ENCODE measurements at places on chromosomes 3 and 15.

- no peak for DNase-seq
These were observed 9.6 kb upstream of the FAM174B start for GRCh38 chr15:92665100-92665555.

- DNase-seq = no peak
These were observed 672 bp downstream of the TFRC start for GRCh38 chr3:196081002-196081833.

DNA sequence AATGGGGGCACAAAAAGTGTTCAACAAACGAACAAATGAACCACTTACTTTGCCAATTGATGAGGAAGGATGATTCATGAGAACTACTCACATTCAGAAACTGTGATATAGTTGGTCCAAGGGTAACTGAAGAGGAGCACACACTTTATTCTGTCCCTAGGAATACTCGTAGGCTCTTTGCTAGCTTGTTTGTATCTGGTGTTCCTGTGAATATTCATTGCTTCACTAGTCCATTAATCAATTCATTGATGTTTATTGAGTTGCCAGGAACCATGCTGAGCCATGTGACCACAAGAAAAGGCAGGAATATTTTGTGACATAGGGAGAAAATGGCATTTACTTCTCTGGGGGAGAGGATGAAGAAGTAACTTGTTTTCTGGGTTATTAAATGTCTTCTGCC, 338.3 kb downstream of the IL20RB start:
- DNase-seq = no peak

- peak; percentile 57 for DNase-seq
These were observed 68.5 kb downstream of the TMCO5A start for GRCh38 chr15:38002883-38003477.

DNA sequence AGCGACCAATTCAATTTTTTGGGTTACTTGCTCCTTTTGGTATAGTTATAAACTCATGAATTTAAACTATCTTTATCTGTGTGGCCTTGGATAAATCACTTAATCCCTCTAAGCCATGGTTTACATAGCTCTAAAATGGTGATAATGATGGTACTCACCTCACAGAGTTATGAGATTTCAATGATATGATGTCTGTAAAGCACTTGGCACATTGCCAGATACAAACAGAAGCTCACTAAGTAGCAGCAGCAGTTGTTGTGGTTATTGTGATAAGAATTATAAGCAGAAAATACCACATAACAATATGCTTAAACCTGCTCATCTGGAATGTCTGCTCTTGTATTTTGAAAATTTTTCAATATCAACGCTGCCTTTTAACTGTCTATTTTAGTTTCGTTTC, 185.1 kb upstream of the SNTN start:
- no peak for DNase-seq

- DNase-seq = no peak
These were observed 183.2 kb downstream of the GAP43 start for GRCh38 chr3:115806501-115806900.

- DNase-seq = peak; percentile 50
These were observed 128.8 kb downstream of the FRMD5 start for GRCh38 chr15:44066211-44066827.

DNA sequence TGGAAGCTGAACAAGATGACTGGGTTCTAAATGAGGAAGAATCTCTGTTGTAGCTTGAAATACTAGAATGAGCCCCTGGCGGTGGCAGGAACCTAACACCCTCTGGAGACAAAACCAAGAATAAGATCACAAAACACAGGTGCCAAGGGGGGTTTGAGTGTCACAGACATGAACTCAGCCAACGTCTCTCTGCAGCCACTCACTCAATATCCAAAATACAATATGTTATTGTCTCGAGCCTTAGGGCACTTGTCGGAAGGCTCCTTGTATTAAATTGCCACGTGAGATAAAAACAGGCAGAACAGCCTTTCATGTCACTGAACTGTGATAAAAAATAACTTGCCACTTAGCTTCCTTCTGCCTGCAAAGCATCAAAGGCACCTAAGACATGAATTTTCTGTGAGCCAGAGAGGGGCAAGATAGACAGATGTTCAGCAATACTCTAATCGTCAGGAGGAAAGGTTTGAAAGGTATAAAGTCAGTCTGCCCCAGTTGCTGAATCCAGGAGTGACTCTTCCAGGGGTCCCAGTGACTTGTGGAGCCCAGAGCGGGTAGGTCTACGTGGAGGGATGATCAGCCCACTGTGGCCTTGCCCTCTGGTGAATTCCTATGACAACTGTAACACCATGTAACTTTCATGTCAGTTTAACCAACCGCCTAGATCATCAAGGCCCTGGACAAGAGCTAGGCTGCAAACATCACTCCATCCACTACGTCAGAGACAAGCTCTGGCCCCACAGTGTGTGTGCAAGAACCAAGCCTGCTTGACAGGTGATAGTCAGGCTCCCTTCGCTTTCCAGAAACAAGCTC, 165.2 kb downstream of the OSBPL10 start:
- DNase-seq = no peak
